ENCODE measurements at places on chromosomes 3 and 15. TPM values are rescaled to one million over a fixed set of nuclear protein-coding genes. Genes with fewer than 3 reads are reported as not detected.
A peak's percentile ranks its signal among the peaks of the same experiment; 100 is the strongest.

ACAN gene
- total RNA-seq = 0.15 TPM

- DNase-seq = no peak
Measured at GRCh38 chr15:96351761-96352603, 21.5 kb downstream of the NR2F2 start.

DNA sequence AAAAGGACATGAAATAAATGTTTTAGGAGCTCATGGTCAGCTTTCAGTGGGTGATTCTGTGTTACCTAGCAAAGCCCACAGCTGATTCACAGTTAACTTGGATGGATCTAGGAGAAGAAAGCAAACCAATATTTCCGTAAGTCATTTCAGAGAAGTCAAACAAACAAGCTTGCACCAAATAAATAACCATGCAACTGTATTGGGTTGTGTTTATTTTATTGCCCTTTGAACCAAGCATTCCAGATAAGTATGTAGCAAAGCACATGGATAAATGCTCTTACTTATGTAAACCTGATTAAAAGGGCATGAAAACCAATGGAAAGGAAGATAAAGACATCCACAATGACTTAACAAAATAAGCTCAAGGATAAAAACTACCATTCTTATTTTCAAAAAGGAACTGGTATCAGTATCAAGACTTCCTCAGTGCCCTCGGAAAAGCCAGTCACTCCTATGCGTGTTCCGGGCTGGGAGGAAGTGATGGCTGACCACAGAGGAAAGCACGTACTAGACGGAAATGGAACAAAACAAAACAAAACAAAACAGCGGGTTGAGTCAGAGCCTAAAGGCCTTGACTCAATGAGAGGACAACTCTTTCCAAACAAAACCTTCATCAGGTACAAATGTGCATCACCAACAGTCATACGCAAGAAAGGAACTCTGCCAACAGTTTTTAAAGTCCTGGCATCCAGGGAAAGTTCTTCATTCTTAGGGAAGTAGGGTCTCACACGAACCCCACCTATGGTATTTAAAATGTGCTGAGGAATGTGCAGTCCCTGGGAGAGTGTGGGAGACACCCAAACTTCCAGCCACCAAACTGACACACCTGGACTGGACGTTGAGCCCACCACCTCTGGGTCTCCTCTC lies 103.3 kb downstream of the SNRK start:
- no peak for DNase-seq

BFSP2 gene
- total RNA-seq = not detected

DNA sequence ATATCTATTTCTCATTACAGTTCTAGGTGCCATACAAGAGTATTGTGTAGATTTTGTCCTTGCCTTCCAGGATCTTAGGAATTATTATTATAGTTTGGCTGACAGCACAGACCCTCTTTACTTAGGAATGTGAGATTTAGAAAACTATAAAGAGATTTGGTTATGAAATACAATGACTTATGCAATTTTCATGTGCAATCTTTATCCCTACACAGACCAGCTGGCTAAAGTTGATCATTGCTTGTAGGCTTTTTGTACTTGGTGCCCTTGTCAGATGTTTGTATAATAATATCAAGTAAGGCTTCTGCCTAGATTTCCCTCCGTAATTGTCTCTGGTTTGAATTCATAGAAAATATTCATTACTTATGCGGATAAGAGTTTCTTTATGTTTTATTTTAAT lies 174.5 kb upstream of the GAP43 start:
- DNase-seq = no peak

GRCh38 chr3:184874709-184875644 lies 63.0 kb downstream of the VPS8 start:
- no peak for DNase-seq

P3H2 gene
- total RNA-seq = 1.2 TPM

DNA sequence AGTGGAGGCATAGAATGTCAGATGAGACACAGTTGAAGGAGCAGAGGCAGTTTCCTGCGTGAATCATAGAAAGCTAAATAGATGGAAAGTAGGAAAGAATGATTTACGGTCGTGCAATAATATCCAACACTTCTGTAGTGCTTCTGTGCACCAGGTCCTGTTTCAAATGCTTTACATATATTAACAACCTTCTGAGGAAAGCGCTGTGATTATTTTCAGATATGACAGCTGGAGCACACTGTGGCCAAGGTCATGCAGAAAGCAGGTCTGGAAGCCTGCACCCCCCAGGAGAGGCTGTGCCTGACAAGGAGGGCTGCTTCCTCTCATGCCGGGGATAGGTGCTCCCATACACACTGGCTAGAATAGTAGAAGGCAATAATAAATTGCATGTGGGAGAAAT lies 104.5 kb downstream of the CHRNA7 start:
- DNase-seq = no peak

- DNase-seq = no peak
Measured at GRCh38 chr3:182052757-182053156, 341.0 kb downstream of the SOX2 start.

GOLGA6L6 gene
- not detected for total RNA-seq

GRCh38 chr3:130604806-130605205 lies 87.8 kb downstream of the COL6A6 start:
- no peak for DNase-seq

DNA sequence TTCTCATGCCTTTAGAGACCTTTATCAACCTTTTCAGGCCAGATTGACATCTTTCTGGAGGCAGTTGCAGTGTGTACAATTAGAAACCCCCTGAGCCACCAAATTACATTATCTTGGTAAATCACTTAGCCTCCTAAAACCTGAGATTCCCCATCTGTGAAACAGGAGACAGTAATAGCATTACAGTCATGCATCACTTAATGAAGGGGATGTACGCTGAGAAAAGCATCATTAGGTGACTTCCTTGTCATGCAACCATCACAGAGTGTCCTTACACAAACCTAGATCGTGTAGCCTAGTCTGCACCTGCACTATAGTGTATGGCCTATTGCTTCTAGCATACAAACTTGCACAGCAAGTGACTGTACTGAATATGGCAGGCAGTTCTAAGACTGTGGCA lies 400.8 kb upstream of the CNTN3 start:
- DNase-seq = no peak

CHRNA7 gene
- total RNA-seq = 0.55 TPM

DNA sequence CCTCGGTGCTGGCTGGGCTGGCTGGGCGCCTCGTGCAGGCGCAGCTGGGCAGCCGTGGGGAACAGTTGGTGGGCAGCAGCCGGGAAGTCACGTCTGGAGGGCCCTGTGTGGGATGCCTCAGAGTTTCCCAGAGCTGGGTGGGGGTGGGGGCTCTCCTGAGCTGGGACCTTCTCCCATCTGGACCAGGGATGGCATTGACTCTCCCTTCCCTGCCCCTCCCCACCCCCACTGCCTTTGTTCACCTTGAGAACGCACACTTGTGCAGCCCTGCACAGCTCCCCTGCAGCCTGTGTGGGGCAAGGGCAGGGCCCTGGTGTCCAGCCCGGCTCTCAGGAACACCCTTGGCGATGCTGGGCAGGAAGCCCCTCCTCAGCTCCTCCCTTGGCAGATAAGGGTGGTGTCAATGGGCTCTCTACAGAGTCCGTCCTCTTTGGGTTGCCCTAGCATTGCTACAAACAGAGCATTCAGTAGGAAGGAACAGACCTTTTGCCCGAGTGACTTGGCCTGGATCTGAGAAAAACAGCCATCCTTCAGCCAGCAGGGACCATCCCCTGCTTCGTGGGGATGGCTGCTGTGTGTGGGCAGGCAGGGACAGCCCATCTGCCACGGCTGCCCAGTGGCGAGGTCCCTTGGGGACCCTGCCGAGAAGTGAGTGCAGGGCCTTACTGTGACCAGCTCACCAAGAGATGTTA lies 25.5 kb upstream of the KLF13 start:
- peak; percentile 50 for DNase-seq

DNA sequence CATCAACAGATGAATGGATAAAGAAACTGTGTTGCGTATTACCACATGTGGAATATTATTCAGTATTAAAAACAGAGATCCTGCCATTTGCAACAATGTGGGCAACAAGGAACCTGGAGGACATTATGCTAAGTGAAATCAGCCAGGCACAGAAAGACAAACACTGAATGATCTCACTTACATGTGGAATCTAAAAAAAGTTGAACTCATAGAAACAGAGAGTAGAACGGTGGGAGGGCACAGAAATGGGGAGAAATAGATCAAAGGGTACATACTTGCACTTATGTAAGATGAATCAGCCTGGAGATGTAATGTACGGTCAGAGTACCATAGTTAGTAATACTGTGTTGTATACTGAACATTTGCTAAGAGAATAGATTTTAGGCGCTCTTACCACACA lies 29.8 kb upstream of the MUC13 start:
- DNase-seq = no peak

GRCh38 chr3:189977174-189977573 lies 143.5 kb downstream of the P3H2 start:
- no peak for DNase-seq

GRCh38 chr15:35827911-35828310 lies 281.9 kb upstream of the DPH6 start:
- no peak for DNase-seq

GRCh38 chr15:26461847-26462608 lies 310.8 kb downstream of the GABRB3 start:
- no peak for DNase-seq

GRCh38 chr3:43455233-43455632 lies 166.6 kb downstream of the ANO10 start:
- no peak for DNase-seq

GRCh38 chr15:66294157-66294931 lies 976 bp downstream of the DIS3L start:
- no peak for DNase-seq

DNA sequence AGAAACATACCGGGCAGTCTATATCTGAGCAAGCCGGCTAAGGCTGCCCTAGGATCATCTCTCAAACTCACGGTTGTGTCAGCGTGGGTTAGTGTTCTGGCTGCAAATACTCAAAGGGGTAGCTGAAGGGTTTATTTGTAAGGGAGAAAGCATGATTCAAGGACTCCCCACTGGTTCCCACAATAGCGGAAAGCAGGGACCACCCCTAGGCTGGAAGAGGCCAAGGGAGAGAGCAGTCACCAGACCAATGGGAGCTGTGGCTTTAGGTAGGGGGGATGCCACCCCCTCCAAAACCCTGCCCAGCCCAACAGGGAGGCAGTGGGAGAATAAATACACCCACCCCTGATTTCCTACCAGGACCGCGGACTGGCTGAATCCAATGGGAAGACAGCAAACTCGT lies 7.3 kb upstream of the LMCD1 start:
- DNase-seq = no peak

CPNE4 gene
- total RNA-seq = 34.5 TPM

GRCh38 chr3:117305681-117306080 lies 596.1 kb downstream of the TUSC7 start:
- no peak for DNase-seq

TNFSF10 gene
- 18.8 TPM for total RNA-seq

SLC6A20 gene
- total RNA-seq = not detected

DNA sequence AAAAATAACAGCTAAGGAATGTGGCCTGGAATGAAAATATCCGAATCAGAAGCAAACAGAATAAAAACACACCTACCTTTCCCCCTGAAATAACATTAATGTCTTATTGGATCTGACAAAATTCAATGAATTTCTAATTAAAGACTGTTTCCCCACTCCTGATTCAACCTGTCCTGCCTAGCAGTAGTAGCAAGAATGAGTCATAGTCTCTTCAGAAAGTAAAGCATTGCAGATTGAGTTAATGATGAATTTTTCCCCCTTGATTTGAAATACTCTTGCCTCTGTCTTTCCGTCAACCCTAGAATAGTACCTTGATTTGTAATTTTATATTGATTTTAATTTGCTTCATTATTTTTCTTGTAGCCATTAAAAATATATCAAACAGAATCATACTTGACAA lies 212.4 kb downstream of the CNTN4 start:
- no peak for DNase-seq

DNA sequence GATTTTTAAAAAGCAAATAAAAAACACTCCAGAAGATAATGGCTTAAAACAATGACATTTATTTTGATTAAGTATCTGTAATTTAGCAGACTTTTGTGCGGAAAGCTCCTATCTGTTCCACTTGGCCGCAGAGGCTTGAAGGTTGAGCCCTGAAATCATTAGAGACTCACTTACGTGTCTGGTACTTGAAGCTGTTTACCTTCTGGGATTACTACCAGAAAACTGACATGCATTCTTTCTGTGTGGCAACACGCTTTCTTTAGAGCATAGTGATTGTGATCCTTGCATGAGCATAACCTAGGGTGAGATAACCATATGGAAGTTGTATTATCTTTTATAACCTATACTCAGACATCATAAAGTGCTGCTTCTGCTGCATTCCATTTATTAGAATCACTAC lies 298.5 kb downstream of the SI start:
- no peak for DNase-seq

GRCh38 chr3:113659101-113659541 lies 37.3 kb downstream of the USF3 start:
- DNase-seq = no peak

SCAMP2 gene
- total RNA-seq = 46.2 TPM

CFAP100 gene
- not detected for total RNA-seq

CYP11A1 gene
- 0.55 TPM for total RNA-seq

- no peak for DNase-seq
Measured at GRCh38 chr3:118942195-118942594, 92.5 kb downstream of the IGSF11 start.

CPLX3 gene
- 4.1 TPM for total RNA-seq

DNA sequence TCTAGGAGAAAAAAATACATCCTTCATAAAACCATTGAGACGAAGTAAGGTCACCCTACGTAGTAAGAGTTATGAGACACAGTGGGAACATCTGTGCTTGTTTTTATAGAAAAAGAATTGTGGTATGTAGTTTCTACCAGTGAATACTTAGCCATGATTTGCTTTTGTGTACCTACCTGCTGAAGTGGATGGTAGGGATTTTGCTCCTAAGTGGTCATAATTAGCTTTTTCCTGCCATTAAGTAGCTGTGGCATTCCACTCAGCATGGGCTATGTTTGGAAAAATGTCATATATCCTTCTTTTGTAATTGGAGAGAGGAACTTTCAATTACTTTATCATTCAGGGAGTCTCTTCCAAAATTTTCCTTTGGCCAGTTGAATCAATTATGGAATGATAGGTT lies 63.7 kb downstream of the CHD2 start:
- no peak for DNase-seq

- peak; percentile 54 for DNase-seq
Measured at GRCh38 chr3:9951962-9952805, at the start of gene PRRT3. PRRT3 (minus strand) TSS chr3:9952408; CDS start chr3:9950115, 2,293 bp downstream.

DNA sequence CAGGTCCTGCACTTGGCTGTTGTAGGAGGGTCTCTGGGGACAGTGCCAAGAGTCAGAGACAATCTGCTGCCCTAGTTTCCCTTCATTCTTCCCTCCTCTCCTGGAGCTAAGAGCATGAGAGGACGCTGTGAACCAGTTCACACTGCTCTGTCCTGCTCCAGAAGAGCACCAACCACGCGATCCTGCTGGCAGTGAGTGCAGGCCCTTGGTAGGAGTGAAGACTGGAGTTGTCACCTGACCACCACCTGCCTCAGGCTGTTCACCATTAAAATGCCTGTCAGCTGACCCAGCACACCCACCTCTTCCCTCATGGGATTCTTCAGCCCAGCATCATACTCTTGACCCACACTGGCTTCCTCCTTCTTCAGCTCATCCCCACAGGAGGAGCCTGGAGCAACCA lies 2.9 kb downstream of the TM6SF1 start:
- no peak for DNase-seq

PPP1R14D gene
- total RNA-seq = not detected

GRCh38 chr3:64422192-64422591 lies 196.9 kb upstream of the PRICKLE2 start:
- DNase-seq = no peak

GRCh38 chr15:66102563-66103292 lies 150.8 kb downstream of the MEGF11 start:
- DNase-seq = no peak
